Airway epithelial cell (primary cell): ENCODE measurements at places on chromosomes 3 and 15. TPM values are rescaled to one million over a fixed set of nuclear protein-coding genes. Genes with fewer than 3 reads are reported as not detected.

The GHSR gene
- not detected in 2 replicates for total RNA-seq

The IDH2 gene
- total RNA-seq: 91.3 and 111 TPM in 2 replicates

The CHRD gene
- total RNA-seq: not detected in 2 replicates

The MESP2 gene
- total RNA-seq: 0.37 and 0.42 TPM in 2 replicates

The TMEM207 gene
- total RNA-seq: not detected in 2 replicates

The C2CD4B gene
- 0.56 TPM in 1 of 2 replicates, not detected in the other for total RNA-seq

The TUBGCP5 gene
- 12.1 and 12.4 TPM in 2 replicates for total RNA-seq

The NRROS gene
- 0.07 and 0.33 TPM in 2 replicates for total RNA-seq

The GOLGA6D gene
- total RNA-seq: not detected in 2 replicates

The ITGA11 gene
- total RNA-seq: 0.60 and 0.92 TPM in 2 replicates

The CCDC13 gene
- total RNA-seq: 0.19 and 0.35 TPM in 2 replicates

The TPRG1 gene
- total RNA-seq: 2.8 and 3.5 TPM in 2 replicates

The RAB6B gene
- total RNA-seq: 0.05 and 0.35 TPM in 2 replicates

The PRTG gene
- not detected in 2 replicates for total RNA-seq

The FBXO40 gene
- total RNA-seq: not detected in 2 replicates

The WDR93 gene
- not detected in 2 replicates for total RNA-seq

The PLD1 gene
- total RNA-seq: 15.0 and 23.3 TPM in 2 replicates

The P3H2 gene
- total RNA-seq: 5.3 and 5.4 TPM in 2 replicates

The CHAC1 gene
- total RNA-seq: 5.9 and 10.5 TPM in 2 replicates

The TMEM115 gene
- total RNA-seq: 54.4 and 56.9 TPM in 2 replicates

The CACNA2D2 gene
- 0.07 TPM in 1 of 2 replicates, not detected in the other for total RNA-seq

The CTDSPL2 gene
- total RNA-seq: 22.8 and 27.1 TPM in 2 replicates

The ADAMTS9 gene
- 0.28 TPM in 1 of 2 replicates, not detected in the other for total RNA-seq

The SNTN gene
- not detected in 2 replicates for total RNA-seq

The ARL8B gene
- total RNA-seq: 25.5 and 34.8 TPM in 2 replicates

The CIDEC gene
- total RNA-seq: not detected in 2 replicates

The CADM2 gene
- 0.14 and 5.0 TPM in 2 replicates for total RNA-seq

The IRAK2 gene
- 2.9 and 6.1 TPM in 2 replicates for total RNA-seq
